ENCODE measurements at places on chromosomes 3 and 15.

DNA sequence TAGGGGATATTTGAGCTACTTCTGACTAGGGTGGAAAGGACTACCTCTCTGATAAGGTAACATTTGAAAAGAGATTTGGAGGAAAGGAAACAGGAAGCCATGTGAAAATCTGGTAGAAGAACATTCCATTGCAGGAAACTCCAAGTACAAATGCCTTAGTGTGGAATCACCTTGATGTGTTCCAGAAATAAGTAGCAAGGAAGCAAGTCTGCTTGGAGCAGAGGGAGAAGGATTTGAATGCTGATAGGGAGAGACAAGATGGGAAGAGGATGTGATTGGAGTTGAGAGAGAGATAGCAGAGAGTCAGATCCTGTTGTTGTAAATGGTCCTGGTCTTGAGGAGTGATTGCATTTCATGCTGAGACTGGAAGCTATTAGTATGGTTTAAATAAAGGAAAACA, 335.1 kb upstream of the DCBLD2 start:
- DNase-seq, result no peak

- DNase-seq, result no peak
Observed at GRCh38 chr15:69661446-69661845, 208.8 kb downstream of the RPLP1 start.

- no peak for DNase-seq
Observed at GRCh38 chr3:123648696-123649405, 64.0 kb upstream of the HACD2 start.

DNA sequence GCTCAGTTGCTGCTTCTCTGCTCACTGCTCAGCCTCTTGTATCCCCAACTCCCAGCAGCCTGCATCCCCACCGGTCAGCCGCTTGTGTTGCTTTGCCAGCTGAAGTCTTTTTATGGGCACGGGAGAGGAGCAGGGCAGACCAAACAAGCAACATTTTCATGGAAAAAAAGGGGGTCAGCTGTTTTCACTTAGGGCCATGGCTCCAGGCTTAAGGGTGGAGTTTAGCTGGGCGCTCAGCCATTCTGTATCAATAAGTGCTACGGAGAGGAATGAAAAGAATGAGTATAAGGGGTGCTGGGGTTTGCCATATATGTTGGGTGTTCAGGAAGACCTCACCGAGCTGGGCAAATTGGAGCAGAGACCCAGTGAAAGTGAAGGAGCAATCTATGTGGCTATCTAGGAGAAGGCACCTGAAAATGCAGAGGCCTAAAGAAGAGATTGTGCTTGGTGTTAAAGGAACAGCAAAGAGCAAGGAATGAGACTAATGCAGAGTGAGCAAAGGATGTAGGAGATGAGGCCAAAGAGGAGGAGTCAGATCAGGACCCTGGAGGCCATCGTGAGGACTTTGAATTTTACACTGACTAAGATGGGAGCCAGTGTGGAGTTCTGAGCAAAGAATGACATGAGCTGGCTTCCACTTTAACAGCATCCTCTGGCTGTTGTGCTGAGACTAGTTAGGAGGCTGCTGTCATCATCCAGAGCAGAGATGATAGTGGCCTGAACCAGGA, 16.6 kb upstream of the IREB2 start:
- DNase-seq, result no peak
